ENCODE measurements at places on chromosomes 16 and 17.

- no peak for DNase-seq
These were observed 74.5 kb upstream of the HSBP1 start for GRCh38 chr16:83733301-83733700.

- DNase-seq = no peak
These were observed 65.1 kb upstream of the MED9 start for GRCh38 chr17:17411692-17412091.

- no peak for DNase-seq
These were observed 4.2 kb upstream of the GAA start for GRCh38 chr17:80097127-80097621.

GRCh38 chr16:67804853-67805542 is 1.4 kb downstream of the RANBP10 start:
- no peak for DNase-seq

DNA sequence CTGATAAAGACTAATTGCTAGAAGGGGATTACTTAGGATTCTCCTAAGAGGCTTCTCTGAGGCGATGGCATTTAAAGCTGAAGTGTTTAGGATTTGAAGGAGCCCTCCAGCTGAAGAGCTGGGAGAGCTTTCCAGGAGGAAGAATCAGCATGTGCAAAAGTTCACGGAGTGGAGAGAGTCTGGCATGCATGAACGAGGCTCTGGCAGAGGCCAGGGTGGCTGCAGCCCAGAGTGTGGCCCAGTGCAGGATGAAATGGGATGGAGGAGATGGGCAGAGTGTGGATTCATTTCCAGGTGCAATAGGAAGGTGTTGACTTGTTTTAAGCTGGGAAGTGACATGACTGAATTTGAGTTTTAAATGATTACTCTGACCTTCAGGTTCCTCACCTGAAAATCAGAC is 249.0 kb upstream of the CCL2 start:
- DNase-seq = no peak

- DNase-seq = no peak
These were observed 4.2 kb downstream of the MNT start for GRCh38 chr17:2396568-2397246.

GRCh38 chr17:45098869-45099616 is 33.3 kb downstream of the PLCD3 start:
- DNase-seq = peak; percentile 42

DNA sequence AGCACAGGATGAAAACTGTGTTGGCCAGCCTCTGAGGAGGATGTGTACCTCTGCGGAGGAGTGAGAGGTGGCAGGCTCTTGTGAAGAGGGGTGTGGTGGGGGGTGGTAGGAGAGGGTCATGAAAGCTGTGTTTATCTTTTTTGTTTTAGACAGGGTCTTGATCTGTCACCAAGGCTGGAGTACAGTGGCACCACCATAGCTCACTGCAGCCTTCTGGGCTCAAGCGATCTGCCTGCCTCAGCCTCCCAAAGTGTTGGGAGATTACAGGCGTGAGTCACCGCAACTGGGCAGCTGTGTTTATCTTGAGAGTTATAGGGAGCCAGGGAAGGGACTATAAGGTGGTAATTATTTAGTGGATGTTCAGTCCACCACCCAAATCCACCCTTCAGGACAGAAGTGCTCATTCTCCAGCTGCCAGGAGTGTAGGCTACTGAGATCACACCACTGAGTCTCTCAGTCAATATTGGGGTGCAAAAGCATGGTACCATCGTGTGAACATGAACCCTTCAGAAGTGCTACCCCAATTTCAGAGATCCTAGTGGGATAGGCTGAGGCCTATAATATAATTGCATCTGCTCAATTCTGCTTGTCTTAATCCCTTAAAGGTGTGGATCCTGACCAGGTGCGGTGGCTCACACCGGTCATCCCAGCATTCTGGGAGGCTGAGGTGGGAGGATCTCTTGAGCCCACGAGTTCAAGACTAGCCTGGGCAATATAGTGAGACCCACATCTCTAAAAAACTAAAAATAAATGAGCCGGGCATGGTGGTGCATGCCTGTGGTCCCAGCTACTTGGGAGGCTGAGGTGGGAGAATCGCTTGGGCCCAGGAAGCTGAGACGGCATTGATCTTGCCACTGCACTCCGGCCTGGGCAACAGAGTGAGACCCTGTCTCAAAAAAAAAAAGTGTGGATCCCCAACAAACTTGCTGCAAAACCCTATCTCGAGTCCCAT is 788 bp upstream of the EXOC3L1 start:
- no peak for DNase-seq

DNA sequence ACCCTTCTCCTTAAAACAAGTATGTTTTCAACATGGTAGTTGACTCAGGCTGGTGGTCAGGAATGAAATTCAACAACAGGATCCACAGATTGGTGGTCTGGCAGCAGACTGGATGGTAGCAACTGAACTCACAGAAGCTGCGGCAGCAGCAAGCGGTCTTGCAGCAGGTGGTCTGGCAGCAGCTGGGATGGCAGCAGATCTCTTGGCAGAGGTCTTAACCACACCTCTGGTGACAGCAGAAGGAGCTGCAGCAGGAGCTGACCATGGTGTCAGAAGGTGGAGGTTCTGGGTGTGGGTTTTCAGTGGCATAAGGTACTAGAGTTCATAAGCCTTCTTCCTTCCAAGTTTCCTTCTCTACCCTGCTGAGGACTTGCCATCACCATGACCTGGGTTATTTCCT is 2.2 kb upstream of the KRTAP4-1 start:
- no peak for DNase-seq

GRCh38 chr16:81123092-81123852 is 27.1 kb upstream of the GCSH start:
- DNase-seq = no peak

- no peak for DNase-seq
These were observed 1.2 kb upstream of the KRT17 start for GRCh38 chr17:41625602-41626001.

GRCh38 chr16:24729951-24730815 is 732 bp downstream of the TNRC6A start:
- peak; percentile 0 for DNase-seq

DNA sequence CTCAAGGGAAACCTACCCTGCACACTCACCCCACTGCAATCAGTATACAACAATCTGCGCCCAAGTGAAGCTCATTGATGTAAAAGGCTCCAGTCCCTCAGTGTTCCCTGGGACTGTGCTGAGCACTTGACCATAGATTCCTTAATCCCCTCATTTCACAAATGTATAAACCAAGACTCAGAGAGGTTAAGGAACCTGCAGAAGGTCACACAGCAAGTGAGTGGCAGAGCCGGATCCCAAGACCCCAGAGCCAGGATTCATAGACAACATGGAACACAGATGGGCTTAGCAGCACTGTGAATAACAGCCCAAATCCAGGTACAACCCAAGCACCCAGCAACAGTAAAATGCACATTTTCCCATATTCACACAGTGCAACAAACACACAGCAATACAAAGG is 225.7 kb downstream of the C16orf78 start:
- no peak for DNase-seq
